ENCODE measurements at places on chromosomes 7 and 10. TPM values are rescaled to one million over a fixed set of nuclear protein-coding genes. Genes with fewer than 3 reads are reported as not detected.

DNA sequence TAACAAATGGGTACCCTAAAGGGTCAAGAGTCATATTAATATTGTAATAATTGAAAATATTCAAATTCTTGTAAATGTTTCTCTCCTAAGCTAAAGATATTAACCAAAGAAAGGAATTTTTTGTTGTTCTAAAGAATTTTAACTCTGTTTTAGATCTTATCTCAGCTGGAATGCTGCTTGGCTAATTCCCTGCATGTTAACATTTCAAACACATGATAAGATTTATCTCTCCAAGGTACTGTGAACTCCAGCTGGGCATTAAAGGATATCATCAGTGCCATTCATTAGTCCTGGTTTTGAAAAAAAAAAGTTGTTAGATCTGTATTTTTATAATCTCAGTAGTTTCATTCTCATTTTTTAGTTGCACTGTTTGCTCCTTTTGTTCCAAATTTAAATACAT, 76.9 kb downstream of the MAPK8 start:
- DNase-seq, result no peak

DNA sequence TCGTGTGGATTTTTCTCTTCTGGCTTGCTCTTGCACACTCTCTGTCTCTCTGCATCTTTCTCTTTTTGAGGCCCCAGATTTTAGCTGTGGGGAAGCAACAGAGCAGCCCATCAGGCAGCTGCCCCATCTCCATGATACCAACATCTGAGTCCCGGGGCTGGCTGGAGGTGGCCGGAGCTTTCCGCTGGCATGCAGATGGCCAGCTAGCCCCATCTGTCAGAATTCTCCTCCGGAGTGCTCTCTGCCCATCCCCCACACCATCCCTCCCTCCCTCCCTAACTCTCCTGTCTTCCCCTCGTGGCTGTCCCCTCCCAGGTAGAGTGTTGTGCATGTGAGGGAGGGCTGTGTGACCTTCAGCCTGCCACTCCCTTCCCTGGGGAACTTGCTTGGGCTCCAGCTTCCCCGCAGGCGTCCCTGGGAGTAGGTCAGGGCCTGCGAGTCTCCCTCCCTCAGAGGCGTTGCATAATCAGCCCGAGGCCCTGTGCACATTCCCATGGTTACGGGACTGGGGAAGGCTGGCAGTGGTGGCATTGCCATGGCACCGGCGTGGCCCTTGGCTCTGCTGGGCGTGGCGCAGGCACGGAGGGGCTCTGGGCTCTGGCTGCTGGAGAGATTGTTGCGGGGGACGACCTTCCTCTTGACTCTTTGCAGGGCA, 24.7 kb downstream of the GHRHR start:
- peak; percentile 85 for DNase-seq

- DNase-seq, result no peak
These were observed 30.1 kb downstream of the OSBPL3 start for GRCh38 chr7:24949884-24950283.

LIPJ gene
- 0.06 TPM for total RNA-seq

DNA sequence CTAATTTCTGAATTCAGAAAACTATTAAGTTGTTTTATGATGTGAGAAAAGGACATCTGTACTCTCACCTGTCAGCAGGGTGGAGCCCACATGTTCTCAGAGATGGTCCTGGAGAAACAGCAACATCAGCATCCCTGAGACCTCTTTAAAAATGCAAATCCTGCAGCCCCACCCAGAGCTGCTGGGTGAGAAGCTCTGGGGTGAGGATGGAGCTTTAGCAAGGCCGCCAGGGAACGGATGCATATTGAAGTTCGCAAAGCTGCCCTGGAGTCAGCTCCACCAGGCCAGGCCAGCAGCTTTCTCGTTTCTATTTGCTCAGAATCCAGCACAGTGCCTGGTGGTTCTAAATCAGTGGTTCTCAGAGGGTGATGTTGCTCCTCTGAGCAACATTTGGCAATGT, 49.1 kb downstream of the PRKCQ start:
- no peak for DNase-seq

CYP2E1 gene
- 7.5 TPM for total RNA-seq

DNA sequence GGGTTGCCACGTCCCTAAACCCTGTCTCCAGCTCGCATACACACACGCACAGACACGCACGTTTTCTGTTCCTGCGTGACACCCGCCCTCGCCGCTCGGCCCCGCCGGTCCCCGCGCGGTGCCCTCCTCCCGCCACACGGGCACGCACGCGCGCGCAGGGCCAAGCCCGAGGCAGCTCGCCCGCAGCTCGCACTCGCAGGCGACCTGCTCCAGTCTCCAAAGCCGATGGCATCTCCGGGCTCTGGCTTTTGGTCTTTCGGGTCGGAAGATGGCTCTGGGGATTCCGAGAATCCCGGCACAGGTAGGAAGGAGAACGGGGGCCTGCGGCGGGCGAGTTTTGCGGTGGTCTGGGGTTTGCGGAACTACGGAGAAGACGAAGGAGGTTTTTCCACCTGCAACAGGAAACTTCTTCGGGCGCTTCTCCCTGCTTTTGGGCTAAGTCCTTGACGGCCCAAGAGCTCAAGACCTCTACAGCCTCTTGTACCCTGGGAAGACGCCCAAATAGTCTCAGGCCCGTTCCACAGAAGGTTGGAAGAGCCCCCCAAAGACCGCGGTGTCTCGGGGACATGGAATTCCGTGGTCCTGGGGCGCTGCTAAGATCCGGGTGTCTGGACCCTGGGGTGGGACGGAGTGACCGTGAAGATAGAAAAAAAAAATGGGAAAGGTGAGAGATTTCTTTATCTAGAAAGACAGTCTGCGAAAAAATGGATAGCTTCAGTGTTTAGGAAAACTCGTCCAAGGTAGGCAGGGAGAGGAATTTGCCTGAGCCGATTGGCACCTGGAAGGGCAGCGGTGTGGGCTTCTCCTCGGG, at the start of gene GAD2:
Gene GAD2, plus strand, starts transcription at position 190 of the 811 bp plus-strand sequence. Its CDS starts 36 bp downstream, at position 226.
- no peak for DNase-seq

DNA sequence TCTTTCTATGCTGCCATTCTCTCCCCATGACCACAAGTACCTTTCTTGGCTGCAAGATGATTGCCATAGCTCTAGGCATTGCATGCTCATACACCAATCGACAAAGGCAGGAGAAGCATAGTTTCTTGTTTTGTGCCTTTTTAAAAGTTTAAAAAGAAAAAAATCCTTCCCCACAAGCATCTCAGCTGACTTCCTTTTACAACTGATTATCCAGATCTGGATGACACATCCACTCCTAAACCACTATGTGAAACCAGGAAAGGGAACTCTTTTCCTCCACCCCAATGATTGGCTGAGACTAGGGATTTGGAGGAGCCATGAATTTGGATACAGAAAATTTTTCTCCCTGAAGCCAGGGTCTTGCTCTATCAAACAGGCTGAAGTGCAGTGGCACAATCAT, 14.5 kb upstream of the LRRC4 start:
- DNase-seq, result no peak

DNA sequence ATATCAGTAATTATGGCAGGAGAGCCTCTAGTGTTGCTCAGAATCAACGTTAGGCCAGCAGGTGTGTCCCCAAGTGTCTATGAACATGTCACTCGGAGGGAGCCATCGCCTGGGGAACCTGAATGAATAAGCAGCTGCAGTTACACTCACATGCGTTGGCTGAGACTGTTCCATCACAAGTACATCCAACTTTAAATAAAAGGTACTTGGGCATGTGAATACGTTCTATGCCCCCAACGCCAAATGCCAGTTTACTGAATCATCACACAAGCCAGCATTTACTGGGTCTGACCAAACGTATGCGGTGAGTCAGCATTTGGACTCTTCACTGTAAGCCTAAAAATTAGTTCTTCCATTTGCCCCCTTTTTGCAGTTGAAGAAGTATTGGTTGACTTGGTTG, 207.6 kb upstream of the PLXNA4 start:
- DNase-seq, result no peak

PTER gene
- total RNA-seq, result 12.0 TPM

GHITM gene
- total RNA-seq, result 32.4 TPM

DNA sequence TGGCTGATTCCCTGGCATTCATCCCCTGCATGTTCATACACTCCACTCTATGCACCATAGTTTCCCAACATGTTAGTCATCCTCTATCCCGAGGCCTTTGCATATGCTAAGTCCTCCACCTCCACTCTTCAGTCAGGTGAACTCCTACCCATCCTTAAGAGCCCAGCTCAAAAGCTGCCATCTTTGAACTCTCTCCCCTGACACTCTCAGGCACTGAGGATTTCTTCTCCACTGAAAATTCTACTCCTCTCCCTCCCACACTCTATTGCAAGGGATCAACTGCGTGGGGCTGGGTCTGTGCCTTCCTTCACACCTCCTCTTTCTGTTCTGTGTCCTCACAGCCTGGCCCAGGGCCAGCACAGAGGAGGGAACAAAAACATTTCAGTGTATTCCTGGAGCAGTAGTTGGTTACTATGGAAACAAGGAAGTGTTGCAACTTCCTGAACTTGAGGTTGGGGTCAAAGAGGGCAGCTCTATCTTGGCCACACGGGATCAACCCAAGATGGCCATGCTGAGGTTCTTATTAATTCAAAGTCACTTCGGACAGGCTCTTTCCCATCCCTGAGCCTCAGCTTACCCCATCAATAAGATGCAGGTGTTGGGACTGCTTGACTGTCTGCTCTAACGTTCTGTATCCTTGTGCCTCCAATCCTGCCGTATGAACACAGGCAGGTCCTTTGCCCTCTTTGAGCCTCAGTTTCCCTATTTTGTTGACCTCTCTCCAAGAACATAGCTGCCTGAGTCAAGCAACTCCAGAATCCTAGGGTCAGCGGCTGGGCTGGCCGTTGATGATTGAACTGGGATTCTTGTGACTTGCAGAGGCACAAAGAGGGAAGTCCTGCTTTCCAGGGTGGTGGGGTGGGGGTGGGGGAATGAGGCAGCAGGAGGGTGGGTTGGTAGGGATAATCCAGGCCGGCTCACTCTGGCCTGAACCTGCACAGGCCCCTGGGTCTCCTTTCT, 15.5 kb downstream of the ZMIZ1 start:
- peak; percentile 95 for DNase-seq

DNA sequence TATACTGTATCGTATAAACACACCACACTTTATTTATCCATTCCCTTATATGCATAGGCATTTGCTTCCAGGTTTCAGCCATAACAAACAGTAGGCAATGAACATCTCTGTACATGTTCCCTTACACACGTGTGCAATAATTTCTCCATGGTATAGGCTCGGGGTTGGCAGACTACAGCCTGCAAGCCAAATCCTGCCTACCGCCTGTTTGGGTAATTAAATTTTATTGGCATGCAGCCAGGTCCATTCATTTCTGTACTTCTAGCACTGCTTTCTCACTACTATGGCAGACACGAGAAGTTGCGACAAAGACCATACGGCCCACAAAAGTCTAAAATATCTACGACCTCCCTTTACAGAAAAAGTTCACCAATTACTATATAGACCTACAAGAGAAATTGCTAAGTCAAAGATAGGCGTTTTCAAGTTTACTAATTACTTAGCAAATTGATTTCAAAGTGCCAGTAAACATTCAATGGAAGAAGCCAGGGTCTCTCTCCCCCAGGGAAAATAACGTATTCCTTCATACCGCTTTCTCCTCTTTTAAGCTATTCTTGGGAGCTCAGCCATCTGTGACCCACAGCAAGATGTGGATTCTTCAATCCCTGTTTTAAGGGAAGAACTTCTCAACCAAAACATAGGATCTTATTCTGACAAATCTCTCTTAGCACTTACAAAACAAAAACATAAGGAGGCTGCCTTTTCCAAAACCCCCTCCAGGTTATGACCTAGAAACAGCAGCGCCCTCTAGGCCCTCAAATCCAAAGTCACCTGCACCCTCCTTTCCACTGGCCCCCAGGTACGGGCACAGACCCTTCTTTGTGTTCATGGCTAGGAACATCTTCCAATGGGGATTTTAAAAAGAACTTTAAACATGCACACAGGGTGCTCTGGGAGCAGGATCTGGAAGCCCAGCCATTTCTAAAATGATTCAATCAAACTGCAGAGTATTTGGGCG, 100.5 kb downstream of the FGFR2 start:
- DNase-seq, result no peak

- no peak for DNase-seq
These were observed 390.1 kb downstream of the GATA3 start for GRCh38 chr10:8444630-8445029.

PNLIPRP3 gene
- total RNA-seq, result not detected

- peak; percentile 53 for DNase-seq
These were observed 81.8 kb downstream of the TNS3 start for GRCh38 chr7:47500103-47500563.

Measured in pancreas (tissue), 10 donors.